ENCODE measurements at places on chromosomes 6 and 20. TPM values are rescaled to one million over a fixed set of nuclear protein-coding genes. Genes with fewer than 3 reads are reported as not detected.

SOX18 gene
- total RNA-seq = 25.2 TPM

DLK2 gene
- not detected for total RNA-seq

PNLDC1 gene
- 0.27 TPM for total RNA-seq

PROKR2 gene
- total RNA-seq = not detected

SNAP91 gene
- not detected for total RNA-seq

CD24 gene
- total RNA-seq = not detected

POU5F1 gene
- not detected for total RNA-seq

CASS4 gene
- total RNA-seq = not detected

EEF1A2 gene
- 0.40 TPM for total RNA-seq

LAMA4 gene
- 278 TPM for total RNA-seq

SLC17A2 gene
- total RNA-seq = not detected

IL17A gene
- not detected for total RNA-seq

GRM1 gene
- not detected for total RNA-seq

LCA5 gene
- total RNA-seq = 4.6 TPM

DDX43 gene
- total RNA-seq = 0.53 TPM

RAD21L1 gene
- total RNA-seq = not detected

All from mammary microvascular endothelial cell (primary cell).